ENCODE measurements at places on chromosomes 11 and 22. TPM values are rescaled to one million over a fixed set of nuclear protein-coding genes. Genes with fewer than 3 reads are reported as not detected.

The SEPTIN5 gene
- total RNA-seq, result 3.9 TPM

The CDC42EP2 gene
- 18.6 TPM for total RNA-seq

The ZDHHC24 gene
- 17.8 TPM for total RNA-seq

The DBX1 gene
- total RNA-seq, result not detected

DNA sequence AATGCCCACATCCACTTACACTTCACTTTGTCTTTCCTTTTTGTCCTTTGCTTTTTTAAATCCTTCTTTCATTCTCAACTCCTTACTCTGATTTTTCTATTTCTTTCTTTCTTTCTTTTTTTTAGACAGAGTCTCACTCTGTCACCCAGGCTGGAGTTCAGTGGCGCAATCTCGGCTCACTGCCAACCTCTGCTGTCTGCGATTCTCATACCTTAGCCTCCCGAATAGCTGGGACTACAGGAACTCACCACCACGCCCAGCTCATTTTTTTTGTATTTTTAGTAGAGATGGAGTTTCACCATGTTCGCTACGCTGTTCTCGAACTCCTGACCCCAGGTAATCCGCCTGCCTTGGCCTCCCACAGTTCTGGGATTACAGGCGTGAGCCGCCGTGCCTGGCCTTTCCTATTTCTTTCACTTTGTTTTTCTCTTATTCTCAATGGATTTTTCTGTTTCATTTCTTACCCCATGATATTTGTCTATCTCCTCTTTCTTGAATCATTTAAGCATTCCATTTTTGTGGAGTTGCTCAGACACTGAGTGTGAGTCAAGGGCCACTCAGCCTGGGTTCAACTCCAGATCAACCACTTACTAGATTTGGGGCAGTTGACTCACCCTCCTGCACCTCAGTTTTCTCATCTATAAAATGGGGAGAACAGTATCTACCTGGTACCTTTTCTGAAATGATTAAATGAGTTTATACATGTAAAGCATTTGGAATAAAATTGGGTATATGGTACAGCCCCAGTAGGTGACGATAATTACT, 7.6 kb downstream of the KCNJ5 start:
- no peak for DNase-seq

DNA sequence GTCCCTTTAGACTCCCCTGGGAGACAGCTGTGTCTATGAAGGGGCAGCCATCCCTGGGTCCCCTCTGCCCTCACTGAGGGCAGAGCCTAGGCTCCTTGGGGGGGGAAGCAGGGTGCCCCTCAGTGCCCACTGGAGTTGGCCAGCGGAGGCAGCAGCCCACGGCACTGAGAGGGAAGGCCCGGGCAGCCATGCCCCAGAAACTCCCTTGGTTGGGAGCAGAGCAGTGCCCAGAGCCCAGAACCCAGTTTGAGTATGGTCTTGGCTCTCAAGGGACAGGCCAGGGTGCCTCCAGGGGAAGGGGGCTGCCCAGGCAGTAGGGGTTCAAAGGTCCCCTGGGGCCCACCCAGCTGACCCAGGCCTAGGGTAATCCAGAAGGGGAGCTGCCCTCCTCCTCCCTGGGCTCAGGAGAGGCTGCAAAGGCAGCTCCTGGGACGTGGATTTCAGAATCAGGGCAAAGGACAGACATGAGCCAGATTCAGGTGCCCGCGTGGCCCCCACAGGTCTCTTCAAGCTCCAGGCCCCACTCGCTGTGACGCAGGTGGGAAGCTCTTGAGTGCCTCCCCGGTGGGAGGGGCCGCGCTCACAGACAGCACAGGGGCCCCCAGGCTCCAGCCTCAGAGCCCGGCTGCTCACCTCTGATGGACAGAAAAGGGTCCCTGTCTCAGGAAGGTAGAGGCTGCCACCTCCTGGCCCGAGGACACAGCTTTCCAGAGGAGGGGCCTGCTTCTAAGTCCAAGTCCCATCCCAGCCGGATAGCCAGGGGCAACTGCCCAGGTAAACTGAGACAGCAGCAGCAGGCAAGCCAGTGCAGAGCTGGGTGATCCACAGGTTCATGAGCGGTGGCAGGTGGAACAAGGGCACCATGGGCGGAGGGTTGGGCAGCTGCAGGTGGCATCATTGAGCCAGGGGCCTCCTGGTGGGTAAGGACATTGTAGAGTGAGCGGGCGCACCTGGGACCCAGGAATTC, 2.6 kb downstream of the C11orf21 start:
- DNase-seq, result no peak

- DNase-seq, result no peak
These were observed 47.2 kb downstream of the BLID start for GRCh38 chr11:122068837-122069236.

DNA sequence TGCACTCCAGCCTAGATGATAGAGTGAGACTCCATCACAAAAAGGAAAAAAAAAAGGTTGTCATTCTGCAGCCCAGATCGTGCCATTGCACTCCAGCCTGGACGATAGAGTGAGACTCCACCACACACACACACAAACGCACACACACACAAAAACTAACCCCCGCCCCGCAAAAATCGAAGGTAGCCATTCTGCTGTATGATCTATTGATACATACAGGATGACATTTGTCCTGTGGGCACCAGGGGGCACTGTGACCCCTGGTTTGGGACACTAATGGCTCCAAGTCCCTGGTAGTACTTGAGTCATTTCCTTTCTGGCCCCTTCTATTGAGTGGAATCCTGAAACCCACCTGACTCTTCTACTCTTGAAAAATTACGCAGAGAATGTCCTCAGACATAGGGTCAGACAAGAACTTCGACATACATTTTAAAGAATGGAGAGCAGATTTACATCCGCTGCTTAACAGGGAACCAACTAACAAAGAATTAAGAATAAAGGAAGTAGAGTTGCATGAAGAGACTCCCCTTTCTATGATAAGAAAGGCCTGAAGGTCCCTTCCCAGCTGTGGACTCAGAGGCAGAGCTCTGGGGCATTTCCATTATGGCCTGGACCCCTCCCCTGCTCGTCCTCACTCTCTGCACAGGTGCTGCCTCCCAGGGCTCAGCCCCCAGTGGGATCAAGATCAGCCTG, 35.0 kb upstream of the PRAME start:
- DNase-seq, result peak; percentile 15

DNA sequence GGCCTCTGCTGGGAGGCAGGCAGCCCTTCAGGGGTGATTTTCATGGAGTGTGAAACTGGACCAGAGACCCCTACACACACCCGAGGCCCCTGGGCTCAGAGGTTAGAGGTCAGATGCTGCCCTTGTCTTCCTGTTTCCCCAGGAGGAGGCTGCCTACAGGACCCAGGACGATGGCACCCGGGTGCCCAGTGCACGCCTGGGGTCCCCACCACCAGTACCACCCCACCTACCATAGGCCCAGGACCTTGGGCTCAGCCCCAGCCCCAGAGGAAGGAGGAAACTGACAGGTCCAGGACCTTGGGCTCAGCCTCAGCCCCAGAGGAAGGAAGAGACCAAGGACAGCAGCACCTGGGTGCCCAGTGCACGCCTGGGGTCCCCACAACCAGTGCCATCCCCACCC, 79.2 kb downstream of the BRD1 start:
- no peak for DNase-seq

GRCh38 chr11:124238512-124238911, 2.4 kb upstream of the OR8G1 start:
- DNase-seq, result no peak

DNA sequence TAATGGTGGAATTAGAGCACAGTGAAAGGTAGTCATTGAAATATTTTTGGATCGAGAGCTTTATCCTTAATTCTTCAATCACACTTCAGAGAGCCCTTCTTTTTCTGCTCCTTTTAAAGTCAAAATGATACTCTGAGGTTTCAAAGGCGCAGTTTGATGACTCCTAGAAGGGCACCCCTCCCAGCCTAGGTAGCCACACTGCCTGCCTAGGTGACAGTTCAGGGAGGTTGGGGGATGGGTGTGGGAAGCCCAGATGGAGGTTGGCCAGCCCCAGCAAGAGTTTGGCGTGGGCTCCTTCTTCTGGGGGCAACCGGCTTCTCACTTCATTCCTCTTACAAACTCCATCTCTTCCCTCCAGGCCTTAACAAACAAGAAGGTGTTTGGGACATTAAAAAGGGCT, 28.6 kb upstream of the PHF21A start:
- DNase-seq, result no peak
